Astrocyte (in vitro differentiated cells and primary cell): ENCODE measurements at places on chromosomes 2 and 18.

- DNase-seq: no peak
Observed at GRCh38 chr2:100844514-100844913, 24.6 kb downstream of the NPAS2 start.

GRCh38 chr2:172465417-172466334 is 38.3 kb downstream of the ITGA6 start:
- peak; percentile 58 for DNase-seq

GRCh38 chr18:61076986-61077385 is 256.2 kb upstream of the CDH20 start:
- DNase-seq: no peak

DNA sequence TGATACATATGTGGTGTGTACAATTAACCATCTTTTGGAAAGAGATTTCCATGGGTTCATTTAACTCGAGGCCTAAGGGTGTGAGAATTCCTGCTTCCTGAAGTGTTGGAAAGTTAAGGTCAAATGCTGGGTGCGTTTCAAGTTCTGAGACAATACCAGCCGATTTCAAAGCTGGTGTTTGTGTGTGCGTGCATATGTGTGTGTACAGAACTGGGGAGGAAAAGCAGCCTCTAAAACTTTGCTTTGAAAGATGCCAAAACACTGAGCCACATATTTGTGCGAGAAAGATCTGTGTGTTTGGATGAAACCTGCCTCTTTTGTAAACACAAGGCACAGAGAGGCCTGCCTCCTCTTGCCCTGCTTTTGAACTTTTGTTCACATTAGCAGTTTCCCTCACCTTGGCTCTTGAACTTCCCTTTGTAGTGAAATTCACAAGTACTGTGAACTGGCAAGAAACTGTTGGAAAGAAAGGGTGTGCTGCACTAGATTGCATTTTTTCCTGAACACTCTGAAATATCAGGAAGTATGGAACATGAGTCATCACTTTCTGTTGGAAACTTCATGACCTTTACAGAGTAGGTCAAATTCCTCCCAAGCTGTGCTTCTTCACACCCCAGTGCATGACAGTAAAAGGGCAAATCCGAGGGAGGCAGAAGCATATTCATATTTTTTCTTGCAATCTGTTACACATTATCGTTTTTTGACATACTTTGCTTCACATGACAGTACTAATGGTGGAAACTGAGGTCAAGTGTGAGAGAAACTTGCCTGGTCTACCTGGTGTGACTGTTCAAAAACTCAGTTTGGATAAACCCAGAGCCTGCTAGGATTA is 20.0 kb upstream of the CAVIN2 start:
- peak; percentile 95 for DNase-seq

DNA sequence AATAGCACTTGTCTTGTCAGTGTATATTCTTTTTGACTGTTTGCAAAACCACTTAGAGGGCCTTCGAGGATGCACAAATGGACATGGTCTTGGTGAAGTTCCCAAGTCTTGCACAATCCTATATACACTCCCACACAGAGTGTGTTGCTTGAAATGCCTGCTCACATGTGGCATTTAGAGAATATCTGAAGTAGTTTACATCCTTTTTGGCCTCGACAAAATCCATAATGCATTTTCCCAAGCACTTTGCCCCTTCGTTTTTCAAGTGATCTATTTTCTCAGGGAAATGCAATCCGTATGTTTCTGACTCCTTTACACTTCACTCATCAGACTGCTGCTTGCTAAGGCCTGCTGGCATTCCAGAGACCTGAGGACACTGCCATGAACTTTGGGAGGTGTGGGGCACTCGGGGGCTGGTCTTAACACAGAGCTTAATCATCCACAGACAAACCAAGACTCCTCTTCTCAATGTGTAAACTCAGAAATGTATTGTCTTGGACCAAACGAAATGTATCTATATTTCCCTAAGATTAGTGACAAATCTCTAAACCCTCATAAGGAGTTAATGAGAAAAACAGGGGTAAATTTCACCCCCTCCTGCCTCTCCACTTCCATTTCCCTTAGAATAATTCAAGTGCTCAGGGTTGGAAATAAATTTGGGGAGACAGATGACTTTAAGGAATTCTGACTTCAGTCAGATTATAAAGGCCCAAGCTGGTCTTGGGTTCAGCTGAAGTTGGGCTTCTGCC is 219.3 kb upstream of the APCDD1 start:
- peak; percentile 57 for DNase-seq

- DNase-seq: no peak
Observed at GRCh38 chr18:78972930-78973331, 6.7 kb upstream of the SALL3 start.

GRCh38 chr18:26650310-26651268 is 102.2 kb upstream of the KCTD1 start:
- DNase-seq: no peak

DNA sequence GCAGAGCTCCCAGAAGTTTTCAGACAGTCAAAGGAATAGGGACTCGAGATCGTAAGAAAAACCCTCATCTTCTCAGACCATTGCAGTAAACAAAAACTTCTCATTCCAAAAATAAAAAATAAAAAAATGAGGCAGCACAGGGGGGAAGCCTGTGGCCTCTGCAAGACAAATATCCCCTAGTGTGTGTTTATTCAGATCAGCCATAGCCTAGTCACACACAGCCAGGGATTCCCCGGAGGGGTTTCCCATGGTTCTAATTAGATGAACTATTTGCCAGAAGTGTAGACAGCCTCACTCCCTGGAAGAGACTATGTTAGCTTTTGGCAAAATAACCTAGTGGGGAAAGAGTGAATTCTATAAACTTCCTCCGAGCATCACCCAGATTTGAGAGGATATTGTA is 122.9 kb upstream of the KLF7 start:
- no peak for DNase-seq

- DNase-seq: no peak
Observed at GRCh38 chr2:157603198-157603597, 25.5 kb downstream of the ACVR1C start.

GRCh38 chr2:172246649-172247048 is 143.9 kb upstream of the DLX2 start:
- peak; percentile 31 for DNase-seq

DNA sequence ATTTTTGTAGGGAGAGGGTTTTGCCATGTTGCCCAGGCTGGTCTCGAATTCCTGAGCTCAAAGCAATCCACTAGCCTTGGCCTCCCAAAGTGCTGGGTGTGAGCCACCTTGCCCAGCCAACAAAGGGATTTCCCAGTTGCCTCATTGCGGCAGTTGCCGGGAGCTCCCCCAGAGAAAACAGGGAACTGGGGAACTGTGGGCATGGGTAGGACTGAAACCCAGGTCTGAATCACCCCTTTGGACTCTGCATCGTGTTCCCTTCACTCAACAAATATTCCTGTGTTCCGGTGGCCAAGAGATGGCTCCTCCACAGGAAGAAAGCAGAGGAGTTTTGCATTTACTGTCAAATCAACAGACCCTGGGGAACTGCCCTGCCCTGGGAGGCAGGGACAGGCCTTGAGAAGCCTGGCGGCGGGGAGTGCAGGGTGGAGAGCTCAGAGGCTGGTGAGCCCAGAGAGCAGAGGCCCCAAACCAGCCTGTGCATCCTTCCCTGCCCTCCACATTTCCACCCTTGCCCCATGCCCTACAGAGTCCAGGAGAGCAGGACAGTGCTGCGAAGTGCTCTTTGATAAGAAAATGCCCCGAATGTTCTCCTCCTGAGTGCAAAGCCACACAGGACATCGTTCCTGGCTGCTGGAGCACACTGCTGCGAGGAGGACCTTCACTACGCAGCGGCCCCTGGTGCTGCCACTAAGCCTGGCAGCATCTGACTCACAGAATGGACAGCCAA is 24.9 kb downstream of the MYO7B start:
- DNase-seq: peak; percentile 9
